ENCODE measurements at places on chromosomes 2 and 18.

DNA sequence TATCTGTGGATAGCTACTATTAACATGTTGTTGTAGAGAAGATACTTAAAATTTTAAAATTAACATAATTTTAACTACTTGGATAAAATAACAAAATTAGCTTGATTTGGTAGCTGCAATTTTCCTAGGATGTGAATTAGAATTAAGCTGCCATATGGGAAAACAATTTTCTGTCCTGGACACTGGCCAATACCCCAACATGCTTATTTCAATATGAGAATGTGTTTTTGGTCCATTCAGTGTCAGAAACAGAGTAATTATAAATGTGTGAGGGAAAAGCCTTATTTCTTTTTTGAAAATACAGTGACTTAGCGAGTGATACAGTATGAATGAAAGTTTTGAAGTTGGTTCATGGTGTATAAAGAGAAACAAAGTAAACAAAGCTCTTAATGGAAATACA, 948.3 kb upstream of the GYPC start:
- no peak for DNase-seq

- DNase-seq: no peak
These were observed 5.0 kb upstream of the SERPINB2 start for GRCh38 chr18:63882333-63883141.

DNA sequence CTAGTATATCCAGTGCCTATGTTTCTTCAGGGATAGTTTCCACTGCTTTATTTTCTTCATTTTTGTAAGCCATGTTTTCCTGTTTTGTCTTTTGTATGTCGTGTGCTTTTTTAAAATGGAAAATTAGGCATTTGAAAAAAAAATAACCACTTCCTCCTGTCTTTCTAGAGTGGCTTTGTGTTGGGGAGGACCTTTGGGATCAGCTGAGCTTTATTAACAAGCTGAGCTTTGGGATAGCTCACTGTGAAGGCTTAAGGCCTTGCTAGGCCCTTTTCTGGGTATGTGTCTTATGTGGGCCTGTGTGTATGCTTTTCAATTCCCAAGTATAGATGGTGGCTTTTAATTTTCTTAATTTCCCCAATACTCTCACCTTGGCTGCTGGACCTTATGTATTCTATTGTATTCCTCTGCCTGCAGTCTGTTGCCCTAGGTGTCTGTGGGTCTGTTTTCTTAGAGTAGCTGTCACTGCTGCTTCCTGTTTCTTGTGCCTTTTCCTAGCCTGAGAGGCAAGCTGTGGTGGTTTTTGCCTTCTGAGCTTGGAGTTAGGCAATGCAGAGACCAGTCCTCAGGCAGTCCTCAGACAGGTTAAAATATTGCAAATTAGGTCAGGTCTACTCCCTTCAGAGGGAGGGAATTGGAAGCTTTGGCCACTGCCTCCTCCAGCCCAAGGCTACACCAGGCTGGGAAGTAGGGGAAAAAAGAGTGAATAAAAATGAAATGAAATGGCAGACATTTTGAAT, 134.7 kb downstream of the LDLRAD4 start:
- no peak for DNase-seq

DNA sequence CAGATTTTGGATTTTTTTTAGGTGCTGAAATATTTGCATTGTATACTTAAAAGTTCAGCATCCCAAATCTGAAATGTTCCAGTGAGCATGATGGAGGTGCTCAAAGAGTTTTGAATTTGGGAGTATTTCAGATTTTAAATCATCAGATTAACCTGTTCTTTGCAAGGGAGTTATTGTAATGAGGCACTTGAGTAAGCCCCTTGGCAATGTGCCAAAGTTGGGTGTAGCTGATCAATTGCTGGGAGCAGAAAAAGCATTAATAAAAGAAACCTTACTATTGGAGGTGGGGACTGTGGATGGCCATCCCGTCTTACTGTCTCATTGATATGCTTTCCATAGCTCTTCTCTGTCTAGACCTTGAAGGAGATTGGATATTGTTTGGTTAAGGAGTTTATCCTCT, 28.3 kb downstream of the MALT1 start:
- DNase-seq: no peak

GRCh38 chr2:239878686-239879085, 146.5 kb downstream of the NDUFA10 start:
- no peak for DNase-seq

DNA sequence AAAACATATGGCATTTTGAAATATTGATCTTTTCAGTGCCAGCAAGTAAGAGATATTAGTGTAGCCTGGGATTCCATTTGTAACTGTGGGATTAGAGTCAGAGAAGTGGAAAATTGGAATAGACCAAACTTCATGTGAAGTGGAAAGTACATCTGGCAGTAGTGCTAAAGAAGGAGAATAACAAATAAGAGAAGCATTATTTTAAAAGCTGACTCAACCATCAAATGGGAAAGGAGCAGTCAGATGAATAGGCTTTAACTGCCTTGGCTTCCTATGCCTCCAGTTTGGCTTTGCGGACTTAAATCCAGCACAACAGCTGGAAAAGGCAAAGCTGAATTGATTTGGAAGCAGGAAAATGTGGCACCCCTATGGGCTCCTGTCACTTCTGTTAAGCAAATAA, 623.1 kb downstream of the TSN start:
- DNase-seq: no peak

GRCh38 chr2:24456599-24457556, 34.2 kb upstream of the NCOA1 start:
- peak; percentile 11 for DNase-seq

Measured in stimulated activated CD4-positive, alpha-beta T cell treated with anti-CD3 and anti-CD28 coated beads, Interleukin-12 subunit alpha, Interleukin-12 subunit beta, amount 100 ng/mL, for 24 hours (primary cell).